ENCODE measurements at places on chromosomes 2 and 18.

DNA sequence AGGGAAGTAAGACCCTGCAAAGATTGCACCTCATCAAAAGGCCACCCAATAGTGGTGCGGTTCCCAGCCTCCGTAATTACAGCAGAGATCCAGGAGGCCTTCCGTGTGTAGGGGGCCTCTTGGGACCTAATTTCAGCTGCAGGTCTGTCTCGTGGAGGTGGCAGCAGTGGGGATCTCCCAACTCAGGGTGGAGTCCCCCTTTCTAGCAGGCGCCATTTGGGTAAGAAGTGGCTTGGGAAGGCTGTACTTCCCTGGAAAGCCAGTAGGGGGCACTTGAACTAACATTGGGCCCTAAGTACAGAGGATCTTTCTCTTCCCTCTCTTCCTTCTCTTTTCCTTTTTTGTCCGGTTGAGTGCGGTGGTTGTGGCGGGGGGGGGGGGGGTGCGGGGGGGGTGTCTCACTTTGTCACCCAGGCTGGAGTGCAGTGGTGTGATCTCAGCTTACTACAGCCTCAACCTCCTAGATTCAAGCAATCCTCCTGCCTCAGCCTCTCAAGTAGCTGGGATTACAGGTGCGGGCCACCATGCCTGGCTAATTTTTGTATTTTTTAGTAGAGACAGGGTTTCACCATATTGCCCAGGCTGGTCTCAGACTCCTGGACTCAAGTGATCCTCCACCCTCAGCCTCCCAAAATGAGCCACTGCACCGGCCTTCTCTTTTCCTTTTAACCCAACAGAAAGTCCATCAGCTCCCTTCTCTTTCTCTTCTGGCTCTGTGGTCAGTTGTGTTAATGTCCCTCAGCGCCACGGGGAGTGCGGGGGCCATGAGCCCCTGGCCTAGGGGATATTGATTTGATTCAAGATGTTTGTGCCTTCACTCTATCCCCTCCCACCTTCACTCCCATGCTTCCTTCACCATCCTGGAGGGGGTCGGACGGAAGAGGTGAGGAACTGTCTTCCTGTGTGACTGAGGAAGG lies 32.0 kb downstream of the CENPO start:
- no peak for DNase-seq

DNA sequence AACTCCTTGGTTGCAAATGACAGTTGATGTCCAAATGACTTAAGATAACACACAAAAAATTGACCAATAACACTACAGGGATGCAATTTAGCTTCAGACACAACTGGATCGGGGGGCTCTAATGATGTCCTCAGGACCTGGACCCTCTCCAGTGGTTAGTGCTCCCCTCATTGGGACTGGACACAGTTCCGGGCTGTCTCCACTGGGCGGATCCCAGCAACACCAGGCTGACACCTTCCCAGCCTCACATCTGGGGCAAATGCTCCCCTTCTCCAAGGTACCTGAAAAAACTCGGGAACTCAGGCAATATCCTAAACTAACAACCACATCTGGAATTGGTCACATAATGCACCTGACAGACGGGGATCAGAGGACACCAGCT lies 48.7 kb downstream of the PSMG2 start:
- DNase-seq = no peak

- no peak for DNase-seq
These were observed 1186.8 kb upstream of the CELF4 start for GRCh38 chr18:38752430-38752829.

GRCh38 chr2:33552758-33553461 lies 46.2 kb downstream of the FAM98A start:
- DNase-seq = no peak

DNA sequence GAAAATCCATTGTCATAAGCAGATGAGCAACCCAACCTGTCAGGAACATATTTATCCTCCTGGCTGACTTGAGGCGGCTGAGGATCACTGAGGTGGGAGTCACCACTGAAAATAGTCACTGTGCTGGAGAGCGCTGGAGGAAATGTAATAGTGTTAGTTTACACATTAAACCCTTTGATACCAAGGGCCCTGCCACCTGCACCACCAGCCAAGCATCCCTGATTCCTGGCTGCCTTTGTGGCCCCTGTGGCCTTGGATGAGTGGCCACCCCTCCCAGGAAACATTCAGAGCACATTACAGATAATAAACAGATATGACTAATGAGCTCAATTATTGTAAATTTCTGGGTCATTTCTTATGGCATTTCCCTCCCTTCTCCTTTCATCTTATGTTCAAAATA lies 105.9 kb downstream of the LYPD1 start:
- DNase-seq = no peak

DNA sequence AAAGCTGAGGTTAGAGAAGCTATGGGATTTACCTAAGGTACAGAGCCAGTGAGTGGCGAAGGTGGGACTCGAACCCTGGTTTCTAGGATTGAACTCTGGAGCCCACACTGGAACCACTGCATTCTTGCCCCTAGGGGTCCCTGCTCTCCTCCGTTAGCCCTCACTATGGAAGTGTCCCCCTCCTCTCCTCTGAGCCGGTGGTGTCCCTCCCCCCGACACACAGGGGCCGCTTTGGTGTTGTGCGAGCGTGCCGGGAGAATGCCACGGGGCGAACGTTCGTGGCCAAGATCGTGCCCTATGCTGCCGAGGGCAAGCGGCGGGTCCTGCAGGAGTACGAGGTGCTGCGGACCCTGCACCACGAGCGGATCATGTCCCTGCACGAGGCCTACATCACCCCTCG lies 8.5 kb upstream of the GMPPA start:
- DNase-seq = no peak

GRCh38 chr2:164068063-164068462 lies 332.3 kb upstream of the FIGN start:
- no peak for DNase-seq

DNA sequence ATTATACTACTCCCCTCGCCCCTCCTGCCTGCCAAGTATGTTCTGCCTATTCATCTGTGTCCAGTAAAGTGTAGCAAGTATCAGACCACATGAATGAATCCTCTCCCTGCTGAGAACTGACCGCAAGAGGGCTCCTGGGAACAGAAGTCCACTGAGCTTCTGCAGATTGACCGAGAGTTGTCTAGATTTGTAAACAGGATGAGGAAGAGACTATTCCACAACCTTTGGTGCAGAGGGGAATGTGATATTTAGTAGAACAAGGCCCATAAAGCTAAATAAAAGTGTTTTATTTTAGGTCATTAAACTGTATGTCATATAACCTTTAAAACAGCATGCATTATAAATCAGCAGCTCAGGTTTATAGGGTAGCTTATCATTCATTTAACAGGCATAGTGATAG lies 377.0 kb downstream of the DCC start:
- DNase-seq = no peak

- no peak for DNase-seq
These were observed 55.7 kb downstream of the RAB27B start for GRCh38 chr18:54883816-54884604.

DNA sequence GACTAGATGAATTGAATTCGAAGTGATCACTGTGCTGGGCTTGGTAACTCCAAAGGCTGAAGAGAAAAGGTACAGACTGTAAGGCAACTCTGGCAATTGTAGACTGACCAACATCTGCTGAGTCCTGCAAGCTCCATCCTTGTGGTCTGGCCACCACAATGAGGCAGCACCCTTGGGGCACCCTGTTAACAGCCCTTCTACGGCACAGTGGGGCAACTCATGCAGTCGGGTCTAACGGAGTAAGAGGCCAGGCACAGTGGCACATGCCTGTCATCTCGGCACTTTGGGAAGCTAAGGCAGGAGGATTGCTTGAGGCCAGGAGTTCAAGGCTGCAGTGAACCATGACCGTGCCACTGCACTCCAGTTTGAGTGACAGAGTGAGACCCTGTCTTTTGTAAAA lies 126.8 kb downstream of the ZAP70 start:
- DNase-seq = no peak

GRCh38 chr2:202848813-202849212 lies 22.8 kb downstream of the ICA1L start:
- no peak for DNase-seq

GRCh38 chr2:160214461-160215445 lies 14.7 kb upstream of the ITGB6 start:
- no peak for DNase-seq

DNA sequence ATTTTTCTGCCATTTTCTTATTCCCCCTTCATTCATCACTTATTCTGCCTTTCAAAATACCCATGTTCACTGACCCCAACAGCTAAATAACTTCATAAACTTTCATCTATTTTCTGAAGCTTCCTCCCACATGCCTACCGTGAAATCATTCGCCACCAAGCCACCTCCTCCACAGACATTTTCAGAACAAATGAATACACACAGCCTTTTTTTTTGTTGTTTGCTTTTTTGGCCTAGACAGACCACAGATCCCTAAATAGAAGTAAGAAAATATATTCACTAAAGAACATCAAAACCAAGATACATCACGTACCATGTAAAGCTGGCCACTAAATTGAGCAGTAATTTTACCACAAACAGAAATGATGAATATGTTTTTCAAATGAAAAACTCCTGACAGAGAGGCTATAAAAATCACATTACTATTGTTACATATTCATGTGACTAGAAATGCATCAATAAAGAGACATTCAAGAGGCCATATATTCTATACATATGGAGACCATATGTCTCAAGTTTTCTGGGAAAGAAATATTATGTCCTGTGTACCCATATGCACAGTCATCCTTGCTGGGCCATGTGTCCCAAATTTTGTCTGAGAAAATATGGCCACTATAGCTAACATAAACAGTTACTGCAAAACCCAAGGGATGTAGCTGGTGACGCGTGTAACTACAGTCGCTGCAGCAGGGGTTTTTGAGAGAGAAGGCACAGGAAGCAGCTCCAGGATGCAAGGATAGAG lies 200.3 kb downstream of the FBXO15 start:
- no peak for DNase-seq

GRCh38 chr2:234412726-234413125 lies 84.2 kb downstream of the ARL4C start:
- no peak for DNase-seq

- no peak for DNase-seq
These were observed 486.6 kb upstream of the HS6ST1 start for GRCh38 chr2:128805237-128805636.

- no peak for DNase-seq
These were observed 3.0 kb upstream of the ITSN2 start for GRCh38 chr2:24363301-24363700.

DNA sequence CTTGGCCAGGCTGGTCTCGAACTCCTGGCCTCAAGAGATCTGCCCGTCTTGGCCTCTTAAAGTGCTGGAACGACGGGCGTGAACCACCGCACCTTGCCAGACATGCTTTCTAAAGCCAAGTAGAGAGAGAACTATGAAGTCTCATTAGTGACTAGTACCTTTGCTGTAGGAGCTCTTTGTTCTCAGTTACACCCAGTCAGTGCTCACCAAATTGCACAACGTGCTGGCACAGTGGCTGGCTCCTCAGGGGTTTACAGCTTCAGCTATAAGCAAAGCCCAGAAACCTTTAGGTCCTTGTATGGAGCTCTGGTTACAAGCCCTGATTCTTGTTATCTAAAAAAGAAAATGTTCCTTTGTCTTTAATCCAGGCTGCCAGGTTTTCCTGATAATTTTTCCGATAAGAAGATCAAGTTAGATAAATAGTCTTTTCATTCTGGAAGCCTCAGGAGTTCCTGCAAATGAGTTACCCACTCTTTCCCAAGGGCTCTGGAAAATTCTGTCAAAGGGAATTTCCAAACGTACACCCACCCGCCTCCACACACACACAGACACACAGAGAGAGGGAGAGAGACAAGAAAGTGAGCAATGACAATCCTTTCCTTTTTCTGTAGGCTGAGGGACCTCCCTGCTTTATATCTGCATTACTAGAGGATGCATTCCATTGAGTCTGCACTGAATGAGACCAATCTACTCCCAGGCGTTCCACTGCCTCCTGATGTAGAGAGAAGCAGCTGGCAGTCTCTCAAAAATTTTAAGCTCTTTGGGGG lies 100.2 kb upstream of the CSRNP3 start:
- DNase-seq = no peak

- no peak for DNase-seq
These were observed 10.1 kb upstream of the TNFAIP6 start for GRCh38 chr2:151347294-151347693.

- no peak for DNase-seq
These were observed 16.5 kb upstream of the TGFA start for GRCh38 chr2:70570041-70570661.

GRCh38 chr2:30998672-30999071 lies 139.6 kb downstream of the GALNT14 start:
- DNase-seq = no peak

DNA sequence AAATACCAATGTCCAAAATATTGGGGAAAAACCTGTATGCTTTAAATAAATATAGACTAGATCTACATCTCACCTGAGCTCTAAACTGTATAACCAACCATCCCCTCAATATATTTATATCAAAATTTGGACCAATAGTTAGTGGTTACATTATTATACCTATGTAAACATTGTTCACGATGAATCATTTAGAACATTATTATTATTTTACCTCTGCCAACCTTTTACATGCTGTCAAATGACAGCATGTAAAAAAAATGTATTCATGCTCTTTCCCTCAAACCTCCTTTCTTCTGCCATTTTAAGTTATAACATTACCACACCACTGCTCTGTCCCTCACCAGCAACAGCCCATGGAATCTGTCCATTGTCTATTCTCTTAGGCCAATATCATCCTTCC lies 9.6 kb downstream of the FTCDNL1 start:
- DNase-seq = no peak

DNA sequence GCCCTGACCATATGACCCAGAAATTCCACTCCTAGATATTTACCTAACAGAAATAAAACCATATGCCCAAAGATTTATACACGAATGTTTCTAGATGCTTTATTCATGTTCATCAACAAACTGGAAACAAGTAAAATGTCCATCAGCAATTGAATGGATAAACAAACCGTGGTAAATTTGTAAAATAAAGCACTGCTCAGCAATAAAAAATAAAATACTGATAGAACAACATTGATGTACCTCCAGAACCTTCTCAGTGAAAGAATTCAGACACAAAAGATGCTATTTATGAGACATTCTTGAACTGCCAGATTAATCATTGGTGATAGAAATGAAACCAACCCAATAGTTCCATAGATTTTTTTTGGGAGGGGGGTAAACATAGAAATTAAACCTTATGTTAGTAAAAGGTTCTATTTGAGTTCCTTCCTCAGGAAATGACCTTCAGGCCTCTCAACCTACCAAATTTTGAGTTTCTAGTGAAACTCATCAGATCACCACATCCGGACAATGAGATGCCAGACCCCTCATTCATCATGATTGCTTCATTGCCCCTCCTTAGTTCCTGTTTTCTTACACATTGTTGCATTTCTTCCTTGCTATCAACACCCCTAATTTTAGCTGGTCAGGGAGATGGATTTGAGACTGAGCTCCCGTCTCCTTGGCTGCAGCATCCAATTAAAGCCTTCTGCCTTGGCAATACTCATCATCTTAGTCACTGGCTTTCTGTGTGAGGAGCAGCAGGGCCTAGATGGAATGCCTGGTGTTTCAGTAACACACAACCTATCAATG lies 203.5 kb downstream of the LPIN1 start:
- DNase-seq = no peak

- DNase-seq = no peak
These were observed 155.6 kb upstream of the DNMT3A start for GRCh38 chr2:25497229-25497917.

GRCh38 chr18:456361-457139 lies 44.0 kb downstream of the COLEC12 start:
- no peak for DNase-seq

- no peak for DNase-seq
These were observed 209.0 kb upstream of the COPS8 start for GRCh38 chr2:236876642-236877041.
